Activated gamma-delta T cell (primary cell): ENCODE measurements at places on chromosomes 7 and 10.

- no peak for DNase-seq
These were observed 974.5 kb downstream of the LRMDA start for GRCh38 chr10:76405922-76406321.

- DNase-seq: no peak
These were observed 52.2 kb downstream of the MAGI2 start for GRCh38 chr7:79401254-79401653.

- no peak for DNase-seq
These were observed 391.2 kb downstream of the PHTF2 start for GRCh38 chr7:78189762-78190161.

DNA sequence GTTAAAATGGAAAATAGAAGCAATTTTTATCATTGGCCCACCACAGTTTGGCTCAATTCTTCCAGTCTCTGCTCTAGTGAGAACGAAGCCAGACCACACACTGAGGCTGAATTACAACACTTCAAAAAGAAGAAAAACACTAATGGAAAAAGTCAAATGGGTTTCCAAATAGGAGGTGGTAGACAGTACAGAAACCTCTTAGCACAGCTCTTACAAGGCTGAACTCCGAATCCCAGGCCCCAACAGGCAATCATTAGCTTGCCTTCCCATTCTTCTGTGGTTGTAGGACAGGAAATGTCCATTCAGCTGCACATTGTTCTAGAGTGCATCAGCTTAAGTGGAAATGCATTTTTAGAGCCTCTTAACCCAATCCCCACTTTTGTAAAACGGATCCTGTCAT lies 115.1 kb upstream of the MEOX2 start:
- no peak for DNase-seq

GRCh38 chr10:43972976-43973647 lies 324.4 kb upstream of the ZNF32 start:
- no peak for DNase-seq

- DNase-seq: no peak
These were observed 461.4 kb downstream of the KCNMA1 start for GRCh38 chr10:77176232-77176631.

DNA sequence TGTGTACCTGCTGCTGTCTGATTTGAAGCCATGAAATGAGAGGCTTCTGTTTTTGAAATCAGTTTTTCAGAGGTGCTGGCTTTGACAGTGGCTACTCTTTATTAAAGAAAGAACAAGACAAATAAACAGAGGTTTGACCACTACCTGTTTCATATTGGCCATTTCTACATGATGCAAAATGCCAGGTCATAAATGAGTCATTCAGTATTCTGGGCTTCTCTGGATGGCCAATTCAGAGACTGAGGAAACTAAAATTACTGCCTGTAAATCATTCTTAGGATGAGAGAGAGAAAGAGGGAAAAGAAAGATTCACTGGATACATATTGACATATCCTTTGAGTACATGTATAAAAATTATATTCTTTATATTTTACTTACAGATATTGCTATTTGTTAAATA lies 303.3 kb upstream of the ETV1 start:
- DNase-seq: no peak

DNA sequence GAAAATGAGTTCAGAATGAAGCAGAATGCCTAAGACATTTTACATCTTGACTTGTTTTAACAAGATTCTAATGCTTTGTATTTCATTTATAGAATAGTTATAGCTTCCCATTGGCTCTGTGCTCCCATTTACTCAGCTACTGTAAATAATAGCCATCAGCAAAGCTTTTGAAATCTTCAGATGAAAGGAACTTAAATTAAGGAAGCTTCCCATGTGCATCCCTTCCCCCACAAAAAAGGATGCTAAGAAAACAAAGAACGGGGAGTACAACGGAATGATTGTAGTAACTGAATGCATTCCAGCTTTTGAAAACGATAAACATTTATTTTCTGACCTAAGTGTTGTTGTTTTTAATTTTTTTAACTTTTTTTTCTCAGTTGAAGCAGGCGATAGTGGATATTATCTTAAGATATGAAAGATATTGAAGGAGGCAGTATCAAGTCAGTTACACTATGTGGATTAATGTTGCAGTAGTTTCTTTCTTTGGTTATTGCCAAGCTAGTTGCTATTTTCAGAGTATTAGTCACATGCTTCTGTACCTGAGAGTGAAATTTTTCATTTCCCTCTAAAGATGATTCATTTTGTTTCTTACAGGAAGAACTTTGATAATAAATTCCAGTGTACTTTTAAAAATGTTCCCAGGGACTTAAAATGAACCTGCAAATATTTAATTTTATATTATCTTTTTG lies 129.2 kb downstream of the KCND2 start:
- no peak for DNase-seq

DNA sequence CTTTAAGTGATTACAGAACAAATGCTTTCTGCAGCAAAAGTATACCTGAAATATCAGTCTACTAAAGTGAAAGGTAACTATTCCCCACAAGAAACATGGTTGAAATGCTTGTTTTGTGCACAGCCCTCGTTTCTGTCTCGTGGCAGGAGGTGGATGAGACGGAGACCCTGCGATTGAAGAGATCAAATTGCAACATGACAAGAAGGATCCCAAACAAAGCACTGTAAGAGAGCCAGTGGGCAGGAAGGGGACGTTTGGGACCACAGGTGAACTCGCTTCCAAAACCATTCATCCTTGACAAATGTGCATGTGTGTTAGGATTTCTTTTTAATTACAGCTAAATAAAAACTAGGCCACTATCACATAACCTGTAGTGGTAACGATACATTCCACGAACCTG lies 192.6 kb downstream of the CCSER2 start:
- no peak for DNase-seq

GRCh38 chr7:117652943-117653680 lies 173.3 kb downstream of the CFTR start:
- DNase-seq: no peak

GRCh38 chr10:13183625-13184024 lies 22.3 kb downstream of the MCM10 start:
- no peak for DNase-seq

DNA sequence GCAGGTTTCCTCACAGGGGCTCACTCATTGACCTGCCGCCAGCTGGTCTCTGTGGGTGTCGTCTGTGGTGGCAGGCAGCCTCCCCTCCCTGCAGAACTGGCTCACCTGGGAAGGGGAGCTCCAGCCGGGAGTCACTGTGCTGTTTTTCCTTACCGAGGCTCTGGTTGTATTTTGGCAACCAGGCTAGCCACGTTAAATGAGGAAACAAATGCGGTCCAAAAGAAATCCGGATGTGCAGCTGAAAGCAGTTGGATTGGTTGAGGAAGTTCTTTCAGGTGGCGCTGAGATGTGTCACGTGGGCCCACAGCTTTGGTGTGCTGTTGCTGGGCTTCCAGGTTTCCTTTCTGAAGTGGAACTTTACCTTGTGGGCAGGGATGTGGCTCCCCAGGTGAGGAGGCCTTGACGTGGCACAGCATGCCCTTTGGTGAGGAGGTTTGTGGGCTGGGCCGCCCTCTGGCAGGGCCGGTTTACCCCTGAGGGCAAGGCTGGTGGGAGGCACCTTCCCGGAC lies 14.2 kb downstream of the MTURN start:
- no peak for DNase-seq

DNA sequence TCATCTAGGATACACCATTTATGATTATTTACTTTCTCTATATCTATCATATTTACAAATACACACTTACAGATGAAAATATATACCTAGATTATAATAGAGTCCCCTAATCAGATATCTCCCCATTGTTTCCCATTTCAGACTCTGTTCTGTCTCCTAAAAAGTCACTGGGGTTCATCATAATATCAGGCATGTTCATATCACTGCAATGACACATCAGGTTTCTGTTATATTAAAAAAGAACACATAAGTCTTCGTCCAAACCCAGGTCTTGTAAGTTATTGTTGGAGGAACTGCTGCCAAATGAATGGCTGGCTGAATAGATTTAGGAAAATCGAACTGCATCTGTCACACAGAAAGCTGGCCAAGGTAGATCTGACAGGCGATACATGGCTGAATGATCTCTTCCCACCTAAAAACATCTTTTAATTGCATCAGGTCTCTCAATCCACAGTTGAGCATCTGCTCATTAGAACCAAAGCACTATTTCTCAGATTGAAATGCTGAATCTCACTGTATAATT lies 178.7 kb downstream of the CACNA2D1 start:
- DNase-seq: no peak

DNA sequence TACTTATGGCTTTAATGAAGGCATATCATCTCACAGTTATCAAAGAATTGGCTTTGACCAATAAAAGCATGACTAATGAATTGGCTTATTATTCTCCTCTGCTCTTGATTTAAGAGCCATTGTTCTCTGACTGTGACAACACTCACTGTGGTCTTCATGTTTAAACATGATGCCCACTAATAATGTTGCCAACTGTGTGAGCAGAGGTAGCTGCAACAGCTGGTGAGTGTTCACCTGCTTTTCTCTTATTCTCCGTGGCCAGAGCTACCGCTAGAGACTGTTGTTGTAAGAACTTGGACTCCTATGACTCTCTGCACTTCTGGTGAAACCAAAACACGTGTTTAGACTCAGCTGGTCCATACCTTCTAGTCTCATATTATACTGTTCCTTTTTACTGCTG lies 335.9 kb downstream of the XPNPEP1 start:
- DNase-seq: no peak

GRCh38 chr10:12639996-12640944 lies 290.9 kb downstream of the CAMK1D start:
- DNase-seq: no peak

DNA sequence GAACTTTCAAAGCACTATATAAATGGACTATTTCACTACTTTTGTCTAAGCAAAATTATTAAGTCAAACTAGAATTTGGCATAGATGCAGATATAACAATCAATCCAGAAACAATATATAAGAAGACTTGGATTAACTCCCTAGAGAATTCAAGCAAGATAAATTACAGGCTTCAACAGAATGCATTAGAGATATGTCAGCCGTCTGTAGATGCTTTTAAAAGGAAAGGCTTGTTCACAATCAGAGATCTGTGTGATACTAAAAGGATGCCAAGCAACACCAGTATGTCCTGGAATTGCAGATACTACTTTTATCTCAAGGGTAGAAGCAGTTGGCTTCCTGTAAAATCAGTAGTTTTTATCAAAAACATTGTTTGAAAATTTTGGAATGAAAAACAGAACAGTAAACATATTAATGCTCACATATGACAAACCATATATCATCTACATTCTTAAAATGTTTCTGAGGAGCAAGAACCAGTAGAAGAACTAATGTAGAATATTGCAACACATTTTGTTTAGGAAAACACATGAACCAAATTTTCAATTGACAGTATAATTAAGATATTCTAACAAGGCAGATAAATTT lies 947.9 kb upstream of the LRRN3 start:
- DNase-seq: no peak
